ENCODE measurements at places on chromosomes 1 and 21. TPM values are rescaled to one million over a fixed set of nuclear protein-coding genes. Genes with fewer than 3 reads are reported as not detected.

DNA sequence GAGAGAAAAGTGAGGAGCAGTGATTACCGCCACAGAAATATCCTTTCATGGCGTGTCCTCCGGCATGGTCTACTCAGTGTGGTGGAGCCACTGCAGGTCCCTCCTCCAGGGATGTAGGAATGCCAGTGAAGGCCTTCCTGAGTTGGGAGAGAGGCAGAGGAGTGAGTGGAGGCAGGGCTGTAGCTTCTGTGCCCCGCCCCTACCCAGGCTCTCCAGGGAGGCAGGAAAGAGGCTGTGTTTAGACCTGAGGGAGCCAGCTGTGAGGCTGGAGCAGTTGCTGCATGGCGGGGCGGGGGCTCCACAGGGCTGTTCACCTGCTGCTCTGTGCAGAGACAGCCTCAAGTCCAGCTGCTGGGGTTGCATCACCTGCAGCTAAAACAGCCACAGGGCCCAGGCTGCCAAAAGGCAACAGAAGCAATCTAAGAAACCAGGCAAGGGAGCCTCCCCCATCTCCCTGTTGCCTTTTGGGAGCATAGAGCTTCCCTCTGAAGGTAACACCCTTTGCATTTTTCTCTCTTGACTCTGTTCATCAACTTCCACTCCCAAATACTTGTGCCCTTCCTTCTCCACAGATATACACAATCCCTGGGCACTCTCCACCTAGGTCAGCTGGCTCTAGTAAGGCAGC is 801 bp upstream of the ANXA9 start:
- no peak for DNase-seq

- no peak for DNase-seq
These were observed 5.3 kb downstream of the DMBX1 start for GRCh38 chr1:46494910-46495309.

- DNase-seq = peak; percentile 4
These were observed 9.6 kb upstream of the SPRR2F start for GRCh38 chr1:153122831-153123421.

GRCh38 chr1:155974208-155975115 is 3.9 kb downstream of the ARHGEF2 start:
- no peak for DNase-seq

The CHRNB2 gene
- total RNA-seq = 0.08 TPM

The SPATA6 gene
- 4.2 TPM for total RNA-seq

All from psoas muscle (tissue), 8 donors.